ENCODE measurements at places on chromosomes 7 and 10.

- H3K36me3 ChIP-seq: no peaks in the 10 kb centered on the region
- no peak overlapping the region for H3K27ac ChIP-seq
- no peak for DNase-seq
- H3K27me3 ChIP-seq: no peaks in the 10 kb centered on the region
- no peaks in the 10 kb centered on the region for H3K4me1 ChIP-seq
- no peak overlapping the region for H3K4me3 ChIP-seq
These were observed 67.3 kb downstream of the ZNF783 start for GRCh38 chr7:149329265-149329664.

DNA sequence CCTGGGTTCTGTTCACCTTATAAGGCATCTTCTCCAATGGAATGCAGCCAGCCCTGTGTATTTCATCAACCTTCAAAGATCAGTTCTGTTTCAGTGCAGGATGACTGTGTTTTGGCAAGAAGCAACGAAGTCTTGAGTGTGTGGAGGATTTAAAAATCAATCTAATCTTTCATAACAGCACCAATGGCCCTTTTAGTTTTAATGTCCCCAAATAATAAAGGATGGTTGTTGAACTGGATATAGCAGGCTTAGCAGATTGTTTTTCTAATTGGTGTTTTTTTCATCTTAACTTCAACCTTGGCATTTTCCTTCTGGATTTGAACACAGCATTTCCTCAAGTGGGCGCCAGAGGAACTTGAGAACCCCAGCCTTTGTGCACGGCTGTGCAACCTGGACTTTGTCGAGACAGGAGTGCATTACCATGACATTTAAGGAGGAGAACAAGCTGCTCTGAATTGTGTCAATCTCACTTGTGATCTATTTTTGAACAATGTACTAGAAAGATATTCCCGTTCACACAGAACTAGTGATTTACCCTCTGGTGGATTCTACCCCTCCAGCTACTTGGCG, 313.3 kb upstream of the AKR1E2 start:
- H3K4me3 ChIP-seq: no peak overlapping the region
- H3K27me3 ChIP-seq: no peaks in the 10 kb centered on the region
- H3K4me1 ChIP-seq: peaks cover 6% of the 10 kb centered on the region
- H3K36me3 ChIP-seq: no peaks in the 10 kb centered on the region
- no peak overlapping the region for H3K27ac ChIP-seq

GRCh38 chr7:105978035-105978434, 15.0 kb downstream of the CDHR3 start:
- no peaks in the 10 kb centered on the region for H3K36me3 ChIP-seq
- no peaks in the 10 kb centered on the region for H3K27me3 ChIP-seq
- H3K4me3 ChIP-seq: no peak overlapping the region
- DNase-seq: no peak

DNA sequence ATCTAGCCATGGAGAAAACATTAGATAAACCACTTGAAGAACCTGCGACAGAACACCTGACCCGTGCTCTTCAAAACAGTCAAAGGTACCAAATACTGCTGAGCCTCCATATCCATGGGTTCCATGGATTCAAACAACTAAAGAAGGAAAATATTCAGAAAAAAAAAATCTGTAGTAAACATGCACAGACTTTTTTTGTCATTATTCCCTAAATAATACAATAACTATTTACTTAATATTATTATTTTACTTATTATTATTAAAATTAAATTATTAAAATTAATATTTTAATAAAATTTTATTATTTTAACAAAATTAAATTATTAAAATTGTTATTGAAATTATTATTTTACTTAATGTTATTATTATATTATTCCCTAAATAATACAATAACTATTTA, 101.0 kb upstream of the PDE1C start:
- no peak overlapping the region for H3K4me3 ChIP-seq
- no peaks in the 10 kb centered on the region for H3K36me3 ChIP-seq
- H3K27me3 ChIP-seq: no peaks in the 10 kb centered on the region
- H3K4me1 ChIP-seq: no peaks in the 10 kb centered on the region
- no peak for DNase-seq

- no peaks in the 10 kb centered on the region for H3K4me1 ChIP-seq
- peaks cover 3% of the 10 kb centered on the region for H3K36me3 ChIP-seq
- DNase-seq: no peak
These were observed 186.0 kb downstream of the PRKCQ start for GRCh38 chr10:6394084-6394483.

DNA sequence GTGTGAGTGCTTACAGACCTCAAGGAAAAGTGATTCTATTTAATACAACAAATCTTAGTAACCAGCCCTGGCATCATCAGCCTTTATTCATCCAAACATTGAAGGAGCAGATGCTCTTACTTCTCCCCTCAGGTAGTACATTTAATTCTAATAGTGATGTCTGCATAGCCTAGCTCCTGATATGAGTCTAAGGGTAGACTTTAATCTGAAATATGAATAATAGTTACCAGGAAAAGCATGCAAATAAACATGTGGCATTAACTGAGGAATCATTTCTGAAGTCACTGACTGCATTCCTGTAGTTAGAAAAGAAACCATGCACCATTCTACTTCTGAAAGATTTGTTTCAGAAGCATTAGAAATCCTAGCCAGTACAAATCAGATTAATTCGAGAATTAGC, 25.7 kb upstream of the LMBR1 start:
- no peak overlapping the region for H3K27ac ChIP-seq
- H3K4me1 ChIP-seq: peaks cover 2% of the 10 kb centered on the region
- DNase-seq: no peak
- H3K4me3 ChIP-seq: no peak overlapping the region
- H3K36me3 ChIP-seq: no peaks in the 10 kb centered on the region

Measured in thymus (tissue), 14 donors.